Kidney epithelial cell (primary cell): ENCODE measurements at places on chromosomes 5 and 9. TPM values are rescaled to one million over a fixed set of nuclear protein-coding genes. Genes with fewer than 3 reads are reported as not detected.

GRCh38 chr9:81902196-81902595 lies 26.0 kb upstream of the SPATA31D4 start:
- DNase-seq: no peak

DDX46 gene
- total RNA-seq: 16.2 and 20.5 TPM in 2 replicates

GRCh38 chr9:120091206-120091605 lies 488.8 kb downstream of the CDK5RAP2 start:
- no peak for DNase-seq

DNA sequence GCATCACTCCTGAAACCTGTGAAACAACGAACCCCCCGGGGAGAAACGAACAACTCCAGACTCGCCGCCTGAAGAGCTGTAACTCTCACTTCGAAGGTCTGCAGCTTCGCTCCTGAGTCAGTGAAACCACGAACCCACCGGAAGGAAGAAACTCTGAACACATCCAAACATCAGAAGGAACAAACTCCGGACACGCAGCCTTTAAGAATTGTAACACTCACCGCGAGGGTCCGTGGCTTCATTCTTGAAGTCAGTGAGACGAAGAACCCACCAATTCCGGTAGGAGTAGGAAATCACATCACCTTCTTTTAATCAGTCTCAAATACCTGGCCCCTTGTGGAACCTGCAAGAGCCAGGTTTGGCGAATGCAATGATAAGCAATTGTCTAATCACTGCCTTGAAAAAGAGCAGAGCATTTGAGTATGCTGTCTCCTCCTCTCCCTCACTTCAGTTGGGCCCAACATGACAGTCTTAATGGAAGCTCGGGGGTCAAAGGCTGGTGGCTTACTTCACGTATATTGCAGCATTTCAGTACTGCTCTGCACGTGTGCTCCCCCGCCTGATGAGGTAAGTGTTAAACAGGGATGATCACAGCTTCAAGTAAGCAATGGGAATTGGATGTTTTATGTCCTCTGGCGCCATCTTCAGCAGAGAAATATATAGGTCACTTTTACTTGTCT lies 473 bp downstream of the IRGM start:
- DNase-seq: peak; percentile 58

SREK1 gene
- total RNA-seq: 23.7 and 26.9 TPM in 2 replicates

DNA sequence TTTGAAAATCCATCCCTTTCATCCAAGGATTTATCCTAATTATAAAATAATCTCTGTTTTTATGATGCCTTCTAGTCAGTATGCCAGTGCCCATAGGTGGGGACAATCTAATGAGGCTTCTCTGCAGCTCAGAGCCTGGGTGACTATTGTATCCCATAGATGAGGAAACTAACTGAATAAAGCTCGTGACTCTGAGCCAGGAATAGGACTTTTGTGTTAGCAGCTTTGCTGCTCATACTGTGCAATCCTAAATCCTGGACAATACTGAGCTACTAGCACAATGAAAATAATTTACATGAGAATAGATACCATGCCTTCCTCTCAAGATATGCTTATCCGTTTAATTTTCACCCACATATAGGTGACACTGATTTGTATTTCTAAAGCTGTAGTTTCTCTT lies 443.0 kb downstream of the PLK2 start:
- DNase-seq: no peak

- no peak for DNase-seq
These were observed 256.0 kb downstream of the FBXL17 start for GRCh38 chr5:108125771-108126511.

GRCh38 chr5:77066184-77066583 lies 20.9 kb downstream of the ZBED3 start:
- DNase-seq: no peak

DMRT3 gene
- 0.25 and 0.34 TPM in 2 replicates for total RNA-seq

KCNT1 gene
- total RNA-seq: not detected in 2 replicates

DNA sequence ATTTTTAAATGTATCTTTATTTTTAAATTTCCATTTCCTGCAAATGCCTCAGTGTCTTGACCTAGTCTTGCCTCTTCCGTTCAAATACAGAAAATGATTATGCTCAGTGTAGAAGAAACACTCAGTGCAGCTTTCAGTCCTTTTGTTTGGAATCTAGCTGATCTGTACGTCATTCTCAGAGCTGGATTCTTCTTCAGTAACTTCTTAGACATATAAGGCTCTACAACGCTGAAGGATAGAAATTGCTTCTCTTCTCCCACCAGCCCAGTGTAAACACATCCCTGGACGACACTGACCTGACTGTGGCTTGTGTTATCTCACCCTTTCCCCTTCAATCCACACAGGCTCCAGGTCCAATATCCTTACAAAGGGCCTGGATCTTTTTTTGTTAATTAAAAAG lies 3.2 kb upstream of the ALDH1B1 start:
- no peak for DNase-seq

GRCh38 chr9:136389396-136389795 lies 10.6 kb downstream of the SNAPC4 start:
- DNase-seq: no peak

LURAP1L gene
- total RNA-seq: 44.5 and 46.6 TPM in 2 replicates

- DNase-seq: no peak
These were observed 172.6 kb upstream of the ACTBL2 start for GRCh38 chr5:57655228-57655627.
